ENCODE measurements at places on chromosomes 4 and X. TPM values are rescaled to one million over a fixed set of nuclear protein-coding genes. Genes with fewer than 3 reads are reported as not detected.

DNA sequence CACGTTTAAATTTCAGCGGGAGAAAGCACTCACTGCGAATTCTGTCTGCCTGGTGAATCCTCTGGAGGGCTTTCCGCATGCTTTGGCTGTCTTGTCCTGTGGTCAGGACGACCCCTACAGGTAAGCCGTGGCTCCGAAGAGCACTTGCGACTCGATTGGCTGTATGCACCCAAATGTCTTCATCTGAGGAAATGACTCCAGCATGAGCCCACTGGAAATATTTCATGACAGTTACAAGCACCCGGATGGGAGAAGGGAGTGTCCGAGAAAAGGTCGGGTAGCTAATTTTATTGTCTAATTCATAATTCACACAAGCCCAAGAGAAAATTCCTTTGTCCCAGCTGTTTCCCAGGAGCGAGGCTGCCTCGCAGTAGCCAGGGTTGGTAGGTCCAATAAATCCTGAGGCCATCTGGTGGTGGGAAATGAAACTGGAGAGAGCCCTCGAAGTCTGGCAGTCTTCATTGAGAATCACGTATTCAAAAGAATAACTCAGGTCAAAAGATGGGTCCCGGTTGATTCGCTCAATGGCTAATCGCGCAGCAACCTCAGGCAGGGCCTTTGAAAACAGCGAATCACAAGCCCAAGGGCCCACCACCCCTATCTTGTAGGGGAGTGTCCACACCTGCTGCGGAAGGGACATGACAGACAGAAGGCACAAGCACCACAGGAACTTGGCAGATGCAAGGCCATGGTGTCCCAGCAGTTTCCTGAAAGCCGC is 6.6 kb downstream of the GUCY2F start:
- no peaks in the 10 kb centered on the region for H3K27me3 ChIP-seq
- H3K4me1 ChIP-seq, result no peaks in the 10 kb centered on the region
- no peaks in the 10 kb centered on the region for H3K36me3 ChIP-seq
- no peak for DNase-seq
- H3K27ac ChIP-seq, result no peak overlapping the region

DNA sequence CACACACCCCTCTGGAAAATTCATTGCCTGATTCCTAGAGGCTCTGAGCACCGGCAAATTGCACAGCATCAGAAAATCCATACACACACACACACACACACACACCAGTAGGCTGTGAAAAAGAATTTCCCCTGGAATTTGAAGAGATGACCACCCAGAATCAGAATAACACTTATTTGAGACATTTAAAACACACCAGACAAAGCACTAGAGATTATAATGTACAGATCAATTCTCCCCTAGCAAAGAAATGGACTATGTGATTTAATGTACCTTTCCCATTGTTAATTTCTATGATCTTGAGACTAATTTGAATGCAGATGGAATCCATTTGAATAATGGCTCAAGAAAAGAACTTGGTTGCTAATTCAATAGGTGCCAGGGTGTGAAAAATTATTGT is 399.3 kb downstream of the HNRNPD start:
- DNase-seq, result no peak
- no peak overlapping the region for H3K4me3 ChIP-seq
- H3K4me1 ChIP-seq, result no peaks in the 10 kb centered on the region
- H3K27ac ChIP-seq, result no peak overlapping the region
- H3K27me3 ChIP-seq, result no peaks in the 10 kb centered on the region

DNA sequence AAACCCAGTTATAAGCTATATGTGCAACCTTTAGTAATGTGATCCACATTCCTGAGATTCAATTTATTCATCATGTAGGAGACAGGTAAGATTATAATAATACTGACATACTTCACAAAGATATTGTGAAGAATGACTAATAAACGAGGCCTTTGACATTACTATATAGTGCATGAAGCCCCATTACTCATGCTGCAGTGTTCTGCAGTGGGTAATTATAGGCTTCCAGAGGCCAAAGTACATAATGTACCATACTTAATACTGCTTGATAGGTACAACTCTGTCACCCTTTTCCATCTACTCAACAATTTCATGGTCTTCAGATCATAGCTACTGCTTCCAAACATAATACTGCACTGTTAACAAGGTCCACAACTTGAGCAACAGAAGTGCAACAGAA is 68.9 kb downstream of the COL25A1 start:
- H3K4me3 ChIP-seq, result no peak overlapping the region
- H3K4me1 ChIP-seq, result no peaks in the 10 kb centered on the region
- no peaks in the 10 kb centered on the region for H3K36me3 ChIP-seq
- DNase-seq, result no peak

DNA sequence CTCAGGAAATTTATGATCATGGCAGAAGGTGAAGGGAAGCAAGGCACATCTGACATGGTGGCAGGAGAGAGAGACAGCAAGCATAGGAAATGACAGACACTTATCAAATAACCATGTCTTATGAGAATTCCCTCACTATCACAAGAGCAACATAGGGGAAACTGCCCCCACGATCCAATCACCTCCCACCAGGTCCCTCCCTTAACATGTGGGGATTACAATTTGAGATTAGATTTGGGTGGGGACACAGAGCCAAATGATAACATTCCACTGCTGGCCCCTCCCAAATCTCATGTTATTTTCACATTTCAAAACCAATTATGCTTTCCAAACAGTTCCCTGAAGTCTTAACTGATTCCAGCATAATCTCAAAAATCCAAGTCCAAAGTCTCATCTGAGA is 8.2 kb upstream of the TMA16 start:
- no peak for DNase-seq
- no peaks in the 10 kb centered on the region for H3K36me3 ChIP-seq
- no peak overlapping the region for H3K27ac ChIP-seq
- H3K4me3 ChIP-seq, result no peak overlapping the region
- peaks cover 34% of the 10 kb centered on the region for H3K27me3 ChIP-seq

The DNAAF6 gene
- not detected for total RNA-seq

DNA sequence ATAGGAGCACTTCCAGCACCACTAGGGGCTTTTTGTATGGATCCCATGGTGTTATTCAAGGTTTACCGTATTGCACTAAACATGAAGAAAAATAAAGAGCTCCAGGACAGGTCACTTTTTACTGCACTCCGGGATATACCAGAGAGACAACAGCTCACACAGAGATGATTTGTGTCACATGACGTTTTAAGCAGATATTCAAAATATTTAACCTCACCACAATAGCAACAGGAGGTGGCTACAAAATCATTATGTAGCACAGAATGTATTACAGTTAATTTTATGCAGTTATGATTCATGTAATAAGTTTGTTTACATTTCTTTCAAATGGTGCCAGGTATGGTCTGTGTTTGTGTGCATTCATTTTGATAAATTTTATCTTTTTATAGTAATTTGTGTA is 100.6 kb downstream of the LUZP4 start:
- no peaks in the 10 kb centered on the region for H3K27me3 ChIP-seq
- H3K27ac ChIP-seq, result no peak overlapping the region
- no peaks in the 10 kb centered on the region for H3K36me3 ChIP-seq
- H3K4me3 ChIP-seq, result no peak overlapping the region

The PHOX2B gene
- total RNA-seq, result not detected
